ENCODE measurements at places on chromosomes 12 and 14.

GRCh38 chr12:104555648-104556047, 98.9 kb downstream of the CHST11 start:
- no peak for DNase-seq

GRCh38 chr14:103026988-103027387, 30.4 kb downstream of the CDC42BPB start:
- DNase-seq: no peak

- no peak for DNase-seq
Measured at GRCh38 chr14:104239185-104239775, 100.9 kb downstream of the KIF26A start.

GRCh38 chr12:52232674-52233461, at the start of gene KRT7:
Gene KRT7 (plus strand): TSS chr12:52233243. CDS start chr12:52233297, 54 bp downstream.
- no peak for DNase-seq

- DNase-seq: no peak
Measured at GRCh38 chr12:76757694-76758093, 6.2 kb upstream of the ZDHHC17 start.

DNA sequence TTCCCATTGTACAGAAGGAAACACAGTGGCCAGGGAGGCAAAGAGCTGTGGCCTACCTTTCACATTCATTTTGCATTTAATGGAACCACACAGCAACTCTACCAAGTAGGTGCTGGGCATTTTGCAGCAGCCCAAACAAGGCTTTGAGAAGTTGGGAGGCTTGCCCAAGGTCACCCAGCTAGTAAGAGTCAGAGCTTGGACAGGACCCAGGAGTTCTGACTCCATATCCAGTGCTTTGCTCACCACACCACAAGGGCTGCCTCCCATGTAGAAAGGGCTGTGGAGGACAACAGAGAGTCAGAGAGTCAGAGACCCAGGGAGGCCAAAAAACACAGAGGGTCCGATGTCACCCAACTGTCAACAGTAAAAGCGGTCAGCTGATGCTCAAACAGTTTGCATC, 400.2 kb downstream of the BCL11B start:
- no peak for DNase-seq

- no peak for DNase-seq
Measured at GRCh38 chr12:131737150-131737827, 26.4 kb downstream of the SFSWAP start.

GRCh38 chr12:51669271-51669670, 78.2 kb downstream of the SCN8A start:
- no peak for DNase-seq

GRCh38 chr12:131089531-131090273, 136.0 kb downstream of the ADGRD1 start:
- DNase-seq: no peak

DNA sequence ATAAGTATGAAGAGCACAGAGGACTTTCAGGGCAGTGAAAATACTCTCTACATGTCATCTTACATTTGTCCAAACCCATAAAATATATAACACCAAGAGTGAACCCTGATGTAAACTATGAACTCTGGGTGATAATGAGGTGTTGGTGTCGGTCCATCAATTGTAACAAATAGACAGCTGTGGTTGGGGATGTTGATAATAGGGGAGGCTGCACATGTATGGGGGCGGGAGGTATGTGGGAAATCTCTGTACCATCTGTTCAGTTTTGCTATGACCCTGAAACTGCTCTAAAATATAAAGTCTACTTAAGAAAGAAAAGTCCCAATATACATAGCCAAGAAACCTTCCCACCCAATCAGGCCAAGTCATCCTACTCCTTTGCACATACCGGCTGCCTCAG, 88.5 kb downstream of the GPR135 start:
- DNase-seq: no peak

DNA sequence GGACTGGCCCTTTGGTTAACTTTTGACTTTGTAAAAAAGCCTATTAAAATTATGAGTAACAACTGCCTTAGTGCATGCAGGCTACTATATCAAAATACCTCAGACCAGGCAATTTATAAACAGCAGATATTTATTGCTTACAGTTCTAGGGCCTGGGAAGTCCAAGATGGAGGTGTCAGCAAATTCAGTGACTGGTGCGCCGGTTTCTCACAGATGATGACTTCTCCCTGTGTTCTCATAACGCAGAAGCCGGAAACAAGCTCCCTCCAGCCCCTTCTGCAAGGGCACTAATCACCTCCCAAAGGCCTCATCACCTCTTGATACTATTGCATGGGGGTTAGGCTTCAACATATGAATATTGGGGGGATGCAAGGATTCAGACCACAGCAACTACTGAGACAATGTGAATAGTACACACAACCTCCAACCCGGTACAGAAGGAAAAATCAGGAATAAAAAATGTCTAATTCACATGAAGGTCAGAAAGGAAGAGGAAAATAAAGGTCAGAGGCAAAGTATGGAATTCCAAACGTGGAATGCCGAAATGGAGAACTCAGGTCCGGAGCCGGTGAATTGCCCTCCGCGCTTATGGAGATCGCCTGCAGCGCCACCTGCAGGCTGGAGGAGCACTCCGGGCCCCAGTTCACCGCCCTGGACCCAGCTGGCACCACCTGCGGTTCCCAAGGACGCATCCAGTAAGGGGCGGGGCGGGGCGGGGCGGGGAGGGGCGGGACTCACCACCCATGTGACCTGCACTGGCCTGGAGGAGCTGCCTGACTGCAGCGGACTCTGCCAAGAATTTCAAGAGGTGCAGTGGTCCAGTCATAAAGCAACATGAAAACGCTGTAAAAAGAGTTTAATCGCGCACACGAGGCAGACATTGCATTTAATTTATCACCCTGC, 203.4 kb downstream of the KIF26A start:
- DNase-seq: no peak

- no peak for DNase-seq
Measured at GRCh38 chr14:92595267-92595666, 81.7 kb downstream of the RIN3 start.

GRCh38 chr14:21913759-21914158, 240.1 kb upstream of the OR4E1 start:
- peak; percentile 49 for DNase-seq

GRCh38 chr14:66401449-66402095, 84.6 kb upstream of the CCDC196 start:
- no peak for DNase-seq

GRCh38 chr12:103493199-103493598, 2.6 kb downstream of the C12orf42 start:
- no peak for DNase-seq

GRCh38 chr12:115466076-115466475, 782.1 kb upstream of the TBX3 start:
- no peak for DNase-seq

DNA sequence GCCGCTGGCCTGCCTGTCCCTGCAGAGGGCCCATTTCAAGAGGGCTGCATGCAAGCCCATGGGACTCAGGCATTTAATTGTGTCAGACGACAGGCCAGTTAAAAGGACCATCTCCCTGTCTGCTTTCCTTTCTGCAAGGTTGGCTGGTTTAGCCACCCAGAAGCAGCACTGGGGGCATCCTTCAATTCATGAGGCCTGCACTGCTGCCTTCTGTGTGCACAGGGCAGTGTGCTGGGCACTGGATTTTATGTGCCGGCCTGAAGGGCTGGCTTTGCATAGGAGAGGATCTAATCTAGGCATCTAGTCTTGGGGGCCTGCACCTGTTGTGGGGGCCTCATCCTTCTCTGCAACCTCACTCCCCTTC, 114.1 kb upstream of the FKBP4 start:
- DNase-seq: no peak

Measured in stimulated activated CD8-positive, alpha-beta memory T cell treated with anti-CD3 and anti-CD28 coated beads, Interleukin-7, amount 100 ng/mL, for 1 hour (primary cell).